Fibroblast of skin of abdomen (primary cell): ENCODE measurements at places on chromosomes 4 and X.

DNA sequence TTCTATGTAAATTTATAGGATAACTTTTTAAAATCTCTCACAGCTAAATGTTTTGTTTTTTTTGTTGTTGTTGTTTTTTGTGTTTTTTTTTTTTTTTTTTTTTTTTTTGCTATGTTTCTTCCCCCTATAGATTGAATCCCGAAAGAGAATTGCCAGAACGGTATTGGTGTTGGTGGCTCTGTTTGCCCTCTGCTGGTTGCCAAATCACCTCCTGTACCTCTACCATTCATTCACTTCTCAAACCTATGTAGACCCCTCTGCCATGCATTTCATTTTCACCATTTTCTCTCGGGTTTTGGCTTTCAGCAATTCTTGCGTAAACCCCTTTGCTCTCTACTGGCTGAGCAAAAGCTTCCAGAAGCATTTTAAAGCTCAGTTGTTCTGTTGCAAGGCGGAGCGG lies 4.1 kb downstream of the BRS3 start:
- no peak for DNase-seq

DNA sequence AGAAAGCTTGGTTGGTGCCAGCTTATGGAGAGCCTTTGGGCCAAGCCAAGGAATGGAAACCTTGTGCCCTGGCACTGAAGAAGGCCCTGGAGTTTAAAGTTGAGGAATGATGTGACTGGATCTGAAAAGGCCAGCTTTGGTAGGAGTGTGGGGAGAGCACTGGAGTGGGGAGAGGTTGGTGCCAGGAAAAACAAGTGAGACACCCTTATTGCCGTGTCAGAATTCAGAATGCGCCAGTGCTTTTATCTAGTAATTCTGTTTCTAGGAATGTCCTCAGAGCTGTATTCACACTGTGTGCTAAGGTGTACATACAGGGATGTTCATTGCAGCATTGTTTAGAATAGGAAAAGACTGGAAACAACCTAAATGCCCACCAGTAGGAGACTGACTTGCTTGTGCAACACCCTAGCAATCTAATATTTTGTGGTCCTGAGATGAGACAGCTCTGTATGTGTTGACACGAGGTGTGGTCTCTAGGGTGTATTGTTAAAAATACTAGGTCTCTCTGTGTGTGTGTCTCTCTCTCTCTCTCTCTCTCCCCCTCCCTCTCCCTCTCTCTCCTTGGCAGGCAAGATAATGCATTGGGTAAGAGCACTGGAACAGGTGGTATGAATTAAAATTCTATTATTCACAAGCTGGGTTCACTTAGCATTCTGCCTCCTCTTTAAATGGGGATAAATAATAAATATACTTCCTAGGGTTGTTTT lies 107.8 kb downstream of the GATB start:
- DNase-seq = peak; percentile 79

DNA sequence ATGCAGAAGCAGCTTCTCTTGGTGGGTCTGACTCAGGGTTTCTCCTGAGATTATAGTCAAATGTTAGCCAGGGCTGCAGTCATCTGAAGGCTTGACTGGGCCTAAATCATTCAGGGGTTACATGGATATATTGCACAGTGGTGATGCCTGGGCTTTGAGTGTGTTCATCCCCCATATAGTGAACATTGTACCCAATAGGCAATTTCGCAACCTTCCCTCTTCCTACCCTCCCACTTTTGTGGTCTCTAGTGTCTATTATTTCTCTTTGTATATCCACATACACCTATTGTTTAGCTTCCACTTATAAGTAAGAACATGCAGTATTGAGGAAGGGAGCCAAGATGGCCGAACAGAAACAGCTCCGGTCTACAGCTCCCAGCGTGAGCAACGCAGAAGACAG lies 90.3 kb upstream of the CAMK2D start:
- DNase-seq = no peak

DNA sequence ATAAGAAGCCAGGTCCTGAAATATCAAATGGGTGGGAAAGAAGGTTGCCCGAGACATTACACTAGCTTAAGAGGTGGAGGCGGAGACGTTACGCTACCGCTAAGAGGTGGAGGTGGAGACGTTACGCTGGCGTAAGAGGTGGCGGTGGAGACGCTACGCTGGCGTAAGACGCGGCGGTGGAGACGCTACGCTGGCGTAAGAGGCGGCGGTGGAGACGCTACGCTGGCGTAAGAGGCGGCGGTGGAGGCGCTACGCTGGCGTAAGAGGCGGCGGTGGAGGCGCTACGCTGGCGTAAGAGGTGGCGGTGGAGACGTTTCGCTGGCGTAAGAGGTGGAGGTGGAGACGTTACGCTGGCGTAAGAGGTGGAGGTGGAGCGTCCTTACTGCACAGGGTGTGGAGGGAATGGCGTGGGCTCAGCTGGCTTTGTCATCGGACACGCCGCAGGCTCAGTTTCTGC lies 12.8 kb downstream of the CYP4V2 start:
- DNase-seq = peak; percentile 72

- DNase-seq = no peak
These were observed 345.9 kb downstream of the FSTL5 start for GRCh38 chr4:161817914-161818313.

DNA sequence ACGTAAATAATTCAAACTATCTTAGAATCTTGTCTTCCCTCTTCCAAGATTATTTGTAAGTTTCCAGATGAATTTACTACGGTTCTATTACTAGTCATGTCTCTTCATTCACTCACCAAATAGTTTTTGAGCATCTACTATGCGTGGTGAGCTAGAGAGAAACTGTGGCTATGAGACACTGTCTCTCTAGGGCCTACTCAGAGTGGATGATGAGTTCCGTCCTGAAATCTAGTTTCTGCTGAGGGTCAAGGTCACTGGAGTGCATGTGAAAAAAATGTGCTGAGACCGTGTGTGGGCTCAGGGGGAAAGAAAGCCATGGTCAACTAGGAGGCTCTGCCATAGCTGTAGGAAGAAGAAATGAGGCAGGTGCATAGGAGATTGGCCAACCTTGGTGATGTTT lies 320.2 kb upstream of the GATB start:
- no peak for DNase-seq

DNA sequence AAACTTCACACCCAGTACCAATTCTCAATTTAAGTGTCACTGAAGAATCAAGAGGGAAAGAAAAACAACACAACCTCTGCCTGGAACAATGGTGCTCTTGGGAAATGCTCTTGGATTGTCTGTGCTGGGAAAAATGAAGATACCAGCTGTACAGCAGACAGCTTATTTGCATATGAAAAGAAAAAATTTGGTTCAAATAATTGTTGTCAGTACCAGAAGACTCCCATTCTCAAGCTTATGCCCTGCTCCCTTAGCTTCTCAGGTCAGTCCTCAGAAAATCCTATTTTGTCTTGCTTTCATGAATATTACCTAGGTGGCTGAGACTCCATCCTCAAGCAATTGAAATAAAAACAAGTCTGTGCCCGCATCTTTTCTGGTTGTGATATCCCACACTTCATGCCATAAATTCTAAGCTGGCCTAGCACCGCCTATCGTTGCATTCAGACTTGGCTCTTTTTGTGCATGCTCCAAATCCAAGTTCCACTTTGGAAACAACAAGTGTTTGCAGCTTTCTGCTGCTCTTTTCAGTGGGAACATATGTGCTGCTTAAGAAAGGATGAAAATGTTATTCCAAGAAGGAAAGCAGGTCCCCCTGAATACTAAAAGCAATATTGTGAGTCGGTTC lies 431.6 kb downstream of the INPP4B start:
- no peak for DNase-seq

DNA sequence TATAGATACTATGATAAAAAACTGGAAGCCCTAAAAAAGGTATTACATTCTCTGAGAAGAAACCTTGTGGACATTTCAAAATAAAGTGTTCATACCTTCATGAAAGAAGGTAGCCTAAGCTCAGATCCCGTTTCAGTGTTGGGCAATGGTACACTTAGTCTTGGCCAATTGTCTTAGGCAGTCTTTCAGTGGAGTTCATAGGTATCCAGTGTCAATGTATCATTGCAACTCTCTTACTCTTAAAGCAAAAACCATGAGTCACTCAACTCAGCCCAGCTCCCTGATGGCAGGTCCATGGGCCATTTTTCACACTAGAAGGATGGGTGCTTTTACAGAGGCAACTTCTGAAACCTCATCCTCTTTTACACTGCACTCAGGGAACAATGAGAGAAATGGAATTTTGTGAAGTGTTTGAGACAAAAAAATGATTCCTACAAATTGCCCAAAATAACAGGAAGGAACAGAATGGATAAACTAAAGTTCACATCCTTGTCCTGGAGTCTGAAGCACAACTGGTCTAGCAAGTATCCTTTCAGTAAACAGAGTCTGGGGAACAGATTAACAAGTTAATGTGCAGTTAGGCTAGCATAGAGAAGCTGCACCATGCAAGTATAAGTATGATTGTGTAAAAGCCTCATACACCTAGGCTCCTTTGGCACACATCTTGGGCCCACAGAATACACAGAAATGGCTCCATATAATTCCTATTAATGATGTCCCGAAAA lies 7.0 kb upstream of the ZNF827 start:
- DNase-seq = no peak

- peak; percentile 33 for DNase-seq
These were observed 3.3 kb upstream of the MAGEA8 start for GRCh38 chrX:149877636-149878035.

DNA sequence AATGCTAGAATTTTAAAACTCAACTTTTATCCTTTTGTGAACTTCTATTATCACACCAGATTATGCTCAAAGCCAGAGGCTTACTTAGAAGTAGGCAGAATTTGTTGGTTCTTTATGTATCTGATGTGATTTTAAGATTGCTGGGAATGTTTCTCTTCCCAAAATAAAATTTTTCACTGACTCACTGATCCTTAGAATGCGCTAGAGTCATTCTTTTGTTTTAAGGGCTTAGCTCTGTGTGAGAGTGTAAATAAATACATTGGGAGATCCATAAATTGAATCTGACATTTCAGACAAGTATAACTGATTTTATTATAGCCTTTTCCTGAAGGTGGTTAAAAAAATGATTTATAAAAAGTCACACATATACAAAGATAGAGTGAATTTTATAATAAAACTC lies 101.3 kb downstream of the LARP1B start:
- DNase-seq = no peak

DNA sequence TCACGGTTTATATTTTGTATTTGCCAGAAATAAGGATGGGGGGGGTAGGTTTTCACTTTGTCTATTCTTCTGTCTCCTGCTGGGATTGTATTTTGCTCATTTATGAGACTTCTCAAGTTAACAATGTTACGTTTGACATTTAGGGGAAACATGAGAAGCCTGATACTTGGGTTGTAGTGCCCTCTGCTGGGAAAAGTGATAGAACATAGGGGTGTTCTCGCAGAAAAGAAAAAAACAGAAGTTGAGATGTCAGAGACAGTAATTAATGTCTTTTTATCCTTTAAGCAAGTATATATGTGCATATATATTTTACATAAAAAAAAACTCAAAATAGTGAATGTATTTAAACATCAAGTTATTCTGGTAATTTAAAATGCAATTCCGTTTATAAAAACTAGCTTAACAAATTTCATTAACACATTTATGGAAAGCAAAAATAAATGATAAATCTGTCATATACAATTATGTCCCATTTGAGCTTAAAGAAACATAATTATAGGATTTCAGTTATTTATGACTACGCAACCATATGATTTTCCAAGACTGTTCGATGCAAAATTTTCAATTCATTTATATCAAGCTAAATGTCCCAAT lies 46.0 kb upstream of the TMPRSS11F start:
- peak; percentile 47 for DNase-seq

DNA sequence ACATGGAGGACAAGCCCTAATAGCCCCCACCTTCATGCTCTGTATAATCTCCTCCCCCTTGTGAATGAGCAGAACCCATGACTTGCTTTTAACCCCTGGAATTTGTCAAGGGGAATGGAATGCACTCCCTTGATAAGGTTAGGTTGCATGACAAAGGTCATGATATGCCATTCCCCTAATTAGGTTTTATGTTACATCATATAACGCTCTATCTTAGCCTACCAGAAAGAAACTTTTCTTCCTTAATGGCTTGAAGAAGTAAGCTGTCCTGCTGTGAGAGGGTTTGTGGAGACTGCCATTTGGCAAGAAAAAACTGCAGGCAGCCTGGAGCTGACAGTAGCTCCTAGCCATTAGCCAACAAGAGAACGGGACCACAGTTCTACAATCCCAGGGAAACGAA lies 399.8 kb upstream of the MAD2L1 start:
- DNase-seq = no peak

GRCh38 chr4:84849051-84849640 lies 117.3 kb downstream of the WDFY3 start:
- peak; percentile 4 for DNase-seq

DNA sequence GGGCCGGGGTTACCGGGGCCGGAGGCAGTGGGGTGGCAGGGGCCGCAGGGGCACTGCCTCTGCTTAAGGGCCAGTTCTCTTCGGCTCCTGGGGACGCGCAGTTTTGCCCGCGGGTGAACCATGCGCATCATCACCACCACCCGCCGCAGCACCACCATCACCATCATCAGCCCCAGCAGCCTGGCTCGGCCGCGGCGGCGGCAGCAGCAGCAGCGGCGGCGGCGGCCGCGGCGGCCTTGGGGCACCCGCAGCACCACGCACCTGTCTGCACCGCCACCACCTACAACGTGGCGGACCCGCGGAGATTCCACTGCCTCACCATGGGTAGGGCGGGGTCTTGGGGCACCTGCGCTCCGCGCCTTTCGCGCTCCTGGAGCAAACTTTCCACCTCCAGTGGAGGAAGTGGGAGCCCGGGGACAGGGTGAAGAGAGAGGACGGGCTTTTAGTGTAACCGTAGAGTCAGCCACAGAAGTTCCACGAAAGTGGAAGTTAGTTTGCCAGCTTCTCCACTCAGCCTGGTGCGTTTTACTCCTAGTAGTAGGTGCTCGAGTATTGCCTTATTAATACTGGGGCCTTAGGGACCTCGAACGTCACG lies 729 bp downstream of the GSX2 start:
- no peak for DNase-seq

DNA sequence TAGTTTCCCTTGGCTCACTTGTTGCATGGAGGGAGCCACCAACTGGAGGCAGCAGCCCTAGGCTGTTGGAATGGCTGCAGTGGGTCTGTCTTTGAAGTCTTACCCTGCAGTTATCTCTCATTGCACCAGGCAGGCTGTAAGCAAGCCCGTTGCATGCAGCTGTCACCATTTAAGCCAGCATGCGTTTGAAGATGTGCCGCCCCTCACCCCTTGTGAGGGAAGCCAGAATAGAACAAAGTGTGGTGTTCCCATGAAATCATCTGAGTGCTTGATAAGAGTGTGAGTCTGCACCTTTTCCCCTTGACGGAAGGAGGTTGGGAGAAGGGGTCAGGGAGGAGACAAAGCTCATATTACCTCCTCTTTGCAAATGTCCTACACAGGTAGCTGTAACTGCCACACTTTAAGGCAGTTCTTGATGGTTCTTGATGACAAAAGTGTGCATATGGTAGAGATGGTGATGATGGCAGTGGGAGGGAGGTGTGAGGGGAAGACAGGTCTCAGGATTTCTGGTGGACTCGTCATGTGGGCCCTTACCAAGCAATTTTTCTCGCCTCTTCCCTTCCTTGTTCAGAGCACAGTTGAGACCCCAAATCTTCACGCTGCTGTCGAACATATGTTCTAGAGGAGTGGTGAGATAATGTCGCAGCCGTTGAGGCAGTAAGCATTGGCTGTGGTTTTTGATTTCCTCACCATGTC lies 191.4 kb upstream of the LEF1 start:
- DNase-seq = no peak

- DNase-seq = peak; percentile 40
These were observed 43.3 kb upstream of the CTAG2 start for GRCh38 chrX:154696676-154697045.

- DNase-seq = no peak
These were observed 222.6 kb upstream of the RASGEF1B start for GRCh38 chr4:81694176-81694913.
